ENCODE measurements at places on chromosomes 1 and 21.

GRCh38 chr1:230715510-230715909, 1.6 kb upstream of the AGT start:
- DNase-seq, result no peak

DNA sequence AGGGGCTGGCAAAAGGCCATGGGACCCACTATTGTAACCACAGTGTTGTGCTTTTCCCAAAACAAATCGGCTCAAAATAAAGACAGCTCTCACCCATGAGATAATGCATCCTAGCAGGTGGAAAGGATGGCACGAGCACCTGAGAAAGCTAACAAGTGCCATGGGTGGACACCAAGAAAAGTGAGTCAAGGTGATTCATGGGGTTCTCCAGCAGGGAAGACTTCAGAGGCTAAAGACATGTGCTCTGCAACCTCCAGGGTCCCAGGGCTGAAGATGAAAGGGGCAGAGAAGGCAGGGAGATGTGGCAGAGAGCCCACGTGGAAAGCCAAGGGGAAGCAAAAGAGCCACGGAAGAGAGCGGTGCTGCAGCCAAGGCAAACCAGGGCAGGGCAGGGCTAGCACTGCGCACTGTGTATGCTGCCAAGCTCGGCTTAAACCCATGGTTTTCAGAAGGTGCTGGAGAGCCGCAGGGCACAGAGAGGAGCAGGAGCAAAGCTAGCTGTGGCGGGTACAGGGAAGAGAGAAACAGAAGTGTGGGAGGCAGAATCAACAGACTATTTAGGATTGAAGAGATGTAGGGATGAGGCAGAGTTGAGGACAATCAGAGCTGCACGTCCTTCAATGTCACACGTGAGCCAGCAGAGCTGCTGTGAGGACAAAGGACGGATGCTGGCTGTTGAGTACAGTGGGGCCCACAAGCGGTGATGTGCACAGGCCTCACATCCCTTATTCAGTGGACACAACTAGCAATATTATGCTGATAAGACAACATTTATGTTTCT, 41.8 kb upstream of the C1orf198 start:
- peak; percentile 48 for DNase-seq

- DNase-seq, result no peak
Measured at GRCh38 chr21:46081862-46082712, 15.8 kb upstream of the COL6A2 start.

GRCh38 chr1:223492044-223492443, 98.8 kb downstream of the CCDC185 start:
- DNase-seq, result no peak

DNA sequence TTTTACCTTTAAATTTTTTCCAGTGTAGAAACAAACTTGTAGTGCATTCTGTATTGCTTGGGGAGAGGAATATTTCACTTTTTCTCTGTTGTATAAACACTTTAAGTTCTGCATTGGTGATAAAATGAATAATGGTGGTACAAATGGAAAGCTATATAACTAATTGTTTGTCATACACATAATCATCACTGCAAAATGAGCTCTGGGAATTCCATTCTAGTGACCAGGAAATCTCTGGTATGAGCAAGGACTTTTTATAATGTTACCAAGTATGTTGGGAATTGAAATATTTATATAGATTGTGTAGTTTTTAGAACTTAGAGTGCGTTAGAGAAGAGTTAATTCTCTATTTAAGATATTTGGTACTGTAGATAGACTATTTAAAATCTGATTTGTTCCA, 5.0 kb upstream of the FMN2 start:
- DNase-seq, result no peak

- DNase-seq, result peak; percentile 92
Measured at GRCh38 chr1:150560576-150561253, 11.5 kb downstream of the ADAMTSL4 start.

- DNase-seq, result no peak
Measured at GRCh38 chr1:229665912-229666558, 40.0 kb downstream of the URB2 start.

DNA sequence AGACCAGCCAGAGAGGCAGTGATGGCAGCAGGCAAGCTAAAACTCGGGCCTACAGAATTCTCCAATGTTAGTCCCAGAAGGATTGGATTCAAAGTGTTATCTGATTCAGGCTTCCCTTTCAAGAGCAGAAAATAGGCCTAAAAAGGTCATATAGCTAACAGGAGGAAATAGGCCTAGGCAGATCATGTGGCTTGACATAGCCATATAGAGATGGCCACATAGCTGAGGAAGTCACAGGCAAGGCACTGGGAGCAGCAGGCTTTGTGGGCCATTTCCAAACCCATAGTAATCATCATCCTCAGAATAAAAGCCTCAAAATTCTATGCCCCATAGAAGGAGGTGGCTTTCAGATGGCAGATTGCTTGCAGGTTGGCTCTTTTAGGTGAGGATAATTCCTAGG, 29.0 kb upstream of the LMO4 start:
- DNase-seq, result no peak

DNA sequence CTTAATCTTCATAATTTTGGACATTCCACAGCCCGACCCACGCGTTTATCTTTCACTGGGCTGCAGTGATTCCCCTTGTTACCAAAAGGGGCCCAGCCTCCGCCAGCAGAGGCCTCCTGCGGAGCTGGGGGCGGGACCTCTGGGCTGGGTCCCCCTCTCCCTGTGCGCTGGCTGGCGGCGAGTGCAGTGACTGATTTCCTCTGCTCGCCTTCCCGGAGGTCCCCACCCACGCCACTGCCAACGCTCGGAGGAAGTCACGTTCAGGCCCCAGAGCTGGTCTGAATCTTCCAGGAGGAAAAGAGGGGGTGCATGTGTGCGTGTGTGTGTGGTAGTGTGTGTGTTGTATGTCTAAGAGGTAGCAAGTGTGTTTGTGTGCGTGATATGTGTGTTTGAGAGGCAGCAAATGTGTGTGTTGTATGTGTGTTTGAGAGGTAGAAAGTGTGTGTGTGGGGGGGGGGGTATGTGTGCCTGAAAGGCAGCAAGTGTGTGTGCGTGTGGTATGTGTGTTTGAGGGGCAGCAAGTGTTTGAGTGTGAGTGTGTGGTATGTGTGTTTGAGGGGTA, 35.0 kb upstream of the JAK1 start:
- DNase-seq, result peak; percentile 64

- peak; percentile 8 for DNase-seq
Measured at GRCh38 chr21:43187715-43188114, 18.9 kb downstream of the CRYAA start.

- no peak for DNase-seq
Measured at GRCh38 chr1:189312499-189312898, 1165.2 kb downstream of the BRINP3 start.

DNA sequence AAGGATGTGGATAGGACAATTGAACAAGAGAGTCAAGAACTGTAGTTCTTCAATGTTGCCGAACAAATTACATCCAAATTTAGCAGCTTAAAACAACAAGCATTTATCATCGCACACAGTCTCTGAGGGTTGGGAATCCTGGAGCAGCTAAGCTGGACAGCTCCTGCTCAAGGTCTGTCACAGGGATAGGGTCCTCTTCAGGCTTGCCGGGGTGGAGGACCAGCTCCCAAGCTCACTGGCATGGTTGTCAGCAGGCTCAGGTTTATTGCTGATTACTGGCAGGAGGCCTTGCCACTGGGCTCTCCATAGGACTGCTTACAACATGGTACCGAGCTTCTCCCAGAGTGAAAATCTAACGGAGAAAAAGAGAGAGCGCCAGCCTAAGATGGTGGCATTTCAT, 22.1 kb upstream of the COX20 start:
- no peak for DNase-seq

GRCh38 chr1:171744986-171745385, 3.1 kb upstream of the VAMP4 start:
- DNase-seq, result no peak

Data from testis (tissue), 5 donors.